ENCODE measurements at places on chromosomes 5 and 9.

DNA sequence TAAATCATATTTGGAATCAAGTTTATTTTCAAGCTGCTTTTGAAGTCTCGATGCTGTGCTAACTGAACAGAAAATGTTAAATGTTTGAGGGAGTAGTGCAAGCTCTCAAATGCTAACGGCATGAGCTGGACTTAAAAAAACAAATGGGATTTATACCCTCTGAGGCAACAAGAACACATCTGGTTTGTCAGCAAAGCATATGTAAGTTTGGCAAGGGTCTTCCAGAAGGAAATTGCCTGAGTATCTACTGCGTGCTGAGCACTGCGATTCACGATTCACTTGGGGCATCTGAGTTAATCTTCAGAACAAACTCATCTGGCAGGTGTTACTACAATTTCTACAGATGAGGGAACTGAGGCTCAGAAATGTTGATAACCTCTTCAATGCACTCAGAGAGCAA, 98.4 kb upstream of the C9orf72 start:
- no peaks in the 10 kb centered on the region for H3K36me3 ChIP-seq
- H3K27ac ChIP-seq = no peak overlapping the region
- no peak for DNase-seq
- H3K4me1 ChIP-seq = peaks cover 36% of the 10 kb centered on the region
- H3K4me3 ChIP-seq = no peak overlapping the region
- no peaks in the 10 kb centered on the region for H3K27me3 ChIP-seq

- no peak overlapping the region for H3K27ac ChIP-seq
- H3K27me3 ChIP-seq = no peaks in the 10 kb centered on the region
- no peak for DNase-seq
- H3K4me1 ChIP-seq = no peaks in the 10 kb centered on the region
Observed at GRCh38 chr5:44626846-44627245, 181.9 kb upstream of the MRPS30 start.

GRCh38 chr5:50751064-50751657, 84.7 kb downstream of the PARP8 start:
- no peaks in the 10 kb centered on the region for H3K36me3 ChIP-seq
- no peaks in the 10 kb centered on the region for H3K27me3 ChIP-seq
- H3K4me1 ChIP-seq = no peaks in the 10 kb centered on the region
- peak; percentile 74 for DNase-seq
- no peak overlapping the region for H3K4me3 ChIP-seq

GRCh38 chr9:127423476-127423933, 677 bp upstream of the ZNF79 start:
- H3K36me3 ChIP-seq = no peaks in the 10 kb centered on the region
- no peak for DNase-seq
- H3K4me3 ChIP-seq = peak overlapping the region; percentile 92
- H3K4me1 ChIP-seq = peaks cover 15% of the 10 kb centered on the region

- H3K27me3 ChIP-seq = no peaks in the 10 kb centered on the region
- H3K4me1 ChIP-seq = peaks cover 56% of the 10 kb centered on the region
- no peaks in the 10 kb centered on the region for H3K36me3 ChIP-seq
- peak; percentile 43 for DNase-seq
Observed at GRCh38 chr5:159034083-159034824, 65.5 kb downstream of the EBF1 start.

DNA sequence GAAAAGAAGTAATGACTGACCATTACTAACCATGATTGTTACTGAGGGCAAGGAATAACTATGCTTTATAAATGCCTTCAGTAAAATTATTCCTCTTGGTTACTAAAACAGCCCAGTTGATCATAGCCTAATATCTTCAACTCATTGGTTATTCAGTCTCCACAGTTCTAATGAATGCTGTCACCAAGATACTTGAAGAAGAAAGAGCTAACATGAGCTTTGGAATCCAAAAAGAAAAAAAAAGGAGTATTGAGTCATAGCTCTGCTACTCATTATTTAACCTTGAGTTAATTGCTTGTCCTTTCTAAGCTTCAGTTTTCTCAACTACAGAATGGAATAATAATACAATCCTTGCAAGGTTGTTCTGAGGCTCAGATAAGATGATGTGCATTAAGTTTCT, 187.7 kb downstream of the BRINP1 start:
- no peaks in the 10 kb centered on the region for H3K36me3 ChIP-seq
- H3K27me3 ChIP-seq = no peaks in the 10 kb centered on the region
- no peak for DNase-seq
- no peak overlapping the region for H3K4me3 ChIP-seq
- H3K27ac ChIP-seq = no peak overlapping the region
- peaks cover 29% of the 10 kb centered on the region for H3K4me1 ChIP-seq

GRCh38 chr5:177085985-177086653, 596 bp upstream of the FGFR4 start:
- H3K36me3 ChIP-seq = no peaks in the 10 kb centered on the region
- no peak overlapping the region for H3K4me3 ChIP-seq
- no peak overlapping the region for H3K27ac ChIP-seq
- peaks cover 8% of the 10 kb centered on the region for H3K27me3 ChIP-seq

- H3K36me3 ChIP-seq = no peaks in the 10 kb centered on the region
- H3K4me3 ChIP-seq = no peak overlapping the region
- peaks cover 12% of the 10 kb centered on the region for H3K27me3 ChIP-seq
- H3K27ac ChIP-seq = no peak overlapping the region
- no peak for DNase-seq
Observed at GRCh38 chr9:89670114-89670513, 65.3 kb downstream of the GADD45G start.

- no peak for DNase-seq
- no peak overlapping the region for H3K27ac ChIP-seq
- no peak overlapping the region for H3K4me3 ChIP-seq
- H3K36me3 ChIP-seq = no peaks in the 10 kb centered on the region
- H3K4me1 ChIP-seq = peaks cover 12% of the 10 kb centered on the region
- no peaks in the 10 kb centered on the region for H3K27me3 ChIP-seq
Observed at GRCh38 chr9:127958728-127959127, 21.1 kb upstream of the DPM2 start.

DNA sequence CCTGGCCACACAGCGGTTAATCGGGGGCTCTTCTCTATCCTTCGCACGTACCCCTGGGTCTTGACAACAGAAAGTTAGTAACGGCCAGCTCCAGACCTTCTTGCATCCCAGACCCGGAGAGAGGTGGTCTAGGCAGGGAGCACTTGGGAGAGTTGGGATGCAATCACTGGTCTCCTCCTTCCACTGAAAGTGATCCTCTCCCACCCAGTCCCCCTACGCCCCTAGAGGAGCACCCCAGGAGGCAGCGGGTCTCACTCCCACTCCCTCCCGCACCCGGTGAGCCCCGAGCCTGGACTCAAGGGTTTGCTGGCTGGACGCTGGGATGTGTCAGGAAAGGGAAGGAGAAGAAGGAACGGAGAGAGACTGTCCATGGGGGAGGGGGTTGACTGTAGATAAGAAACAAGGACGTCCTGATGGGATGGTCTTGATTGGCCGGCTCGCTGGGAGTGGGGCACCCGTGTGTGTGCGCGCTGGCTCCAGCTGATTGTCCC, 2.0 kb downstream of the RORB start:
- no peaks in the 10 kb centered on the region for H3K36me3 ChIP-seq
- H3K4me3 ChIP-seq = peak overlapping the region; percentile 71
- peak; percentile 21 for DNase-seq
- H3K4me1 ChIP-seq = peaks cover 6% of the 10 kb centered on the region
- H3K27ac ChIP-seq = no peak overlapping the region

DNA sequence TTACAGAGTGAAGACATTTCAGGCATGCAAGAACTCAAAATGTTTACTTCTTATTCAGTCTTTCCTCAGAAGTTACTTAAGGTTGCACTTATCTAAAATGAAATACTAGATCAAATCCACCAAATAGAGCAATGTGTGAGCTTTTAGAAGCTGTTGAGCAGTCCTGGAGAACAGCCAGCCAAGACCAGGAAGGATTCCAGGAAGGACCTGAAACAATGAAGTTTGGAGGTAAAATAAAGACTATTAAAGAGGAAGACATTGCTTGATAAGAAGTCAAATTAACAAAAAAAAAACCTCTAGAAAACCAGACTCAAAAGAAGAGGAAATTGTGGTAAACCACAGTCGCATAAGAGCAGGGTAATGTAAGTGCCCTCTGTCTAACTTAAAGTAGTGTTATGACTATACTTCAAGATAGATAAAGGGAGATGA, 156.2 kb upstream of the S1PR3 start:
- H3K4me1 ChIP-seq = no peaks in the 10 kb centered on the region
- no peaks in the 10 kb centered on the region for H3K27me3 ChIP-seq
- no peak for DNase-seq
- H3K27ac ChIP-seq = no peak overlapping the region
- no peak overlapping the region for H3K4me3 ChIP-seq

DNA sequence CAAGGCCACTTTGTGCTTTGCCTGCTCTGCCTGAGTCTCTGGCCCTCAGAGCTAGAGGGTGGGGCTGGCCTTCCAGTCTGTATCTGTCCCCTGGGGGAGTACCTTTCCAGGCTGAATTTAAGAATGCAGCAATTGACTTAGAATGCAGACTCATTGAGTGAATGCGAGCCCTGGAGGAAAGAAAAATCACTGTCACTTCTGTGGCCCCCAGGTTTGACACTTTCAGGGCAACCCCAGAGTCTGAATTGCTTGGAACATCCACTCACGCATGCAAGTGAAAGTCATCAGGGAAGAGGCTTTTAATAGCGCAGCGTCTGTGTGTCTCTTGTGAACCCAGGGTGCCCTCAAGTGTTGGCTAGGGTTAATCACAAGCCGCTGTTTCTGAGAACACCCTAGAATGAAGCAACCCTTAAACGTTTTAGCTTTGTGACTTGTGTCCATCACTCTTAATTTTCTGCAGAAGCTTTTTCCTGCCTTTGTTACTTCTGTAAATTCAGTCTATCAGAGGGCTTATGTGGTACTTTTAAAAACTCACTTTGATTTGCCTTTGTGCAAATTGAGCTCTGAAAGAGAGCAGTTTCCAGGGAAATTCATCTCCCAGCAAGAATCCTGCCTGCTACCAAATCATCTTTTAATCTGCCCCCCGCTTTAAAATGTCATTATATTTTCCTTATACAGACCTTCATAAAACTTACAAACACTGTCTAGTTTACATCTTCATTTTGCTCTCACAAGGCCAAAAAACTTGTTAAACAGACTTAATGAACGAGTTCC, 146.8 kb upstream of the IQGAP2 start:
- H3K27ac ChIP-seq = no peak overlapping the region
- H3K4me3 ChIP-seq = no peak overlapping the region
- no peaks in the 10 kb centered on the region for H3K4me1 ChIP-seq
- H3K27me3 ChIP-seq = no peaks in the 10 kb centered on the region

GRCh38 chr9:74963056-74963455, 10.3 kb upstream of the C9orf40 start:
- no peaks in the 10 kb centered on the region for H3K4me1 ChIP-seq
- no peaks in the 10 kb centered on the region for H3K27me3 ChIP-seq
- H3K27ac ChIP-seq = no peak overlapping the region
- peaks cover 3% of the 10 kb centered on the region for H3K36me3 ChIP-seq

DNA sequence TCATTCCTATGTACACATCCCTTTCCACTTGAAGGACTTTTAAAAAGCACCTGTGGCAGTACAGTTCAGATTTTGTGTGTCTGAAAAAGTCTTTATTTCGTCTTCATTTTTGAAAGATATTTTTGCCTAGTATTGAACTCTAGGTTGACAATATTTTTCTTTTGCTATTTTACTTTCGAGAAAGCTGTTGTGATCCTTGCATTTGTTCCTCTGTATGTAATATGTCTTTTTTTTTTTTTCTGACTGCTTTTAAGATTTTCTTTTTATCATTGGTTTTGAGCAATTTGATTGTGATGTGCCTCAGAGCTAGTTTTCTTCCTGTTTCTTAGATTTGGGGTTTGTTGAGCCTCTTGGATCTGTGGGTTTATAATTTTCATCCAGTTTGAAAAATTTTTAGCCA, 13.3 kb downstream of the LCP2 start:
- no peaks in the 10 kb centered on the region for H3K36me3 ChIP-seq
- DNase-seq = no peak
- H3K4me3 ChIP-seq = no peak overlapping the region
- no peaks in the 10 kb centered on the region for H3K27me3 ChIP-seq
- H3K4me1 ChIP-seq = peaks cover 16% of the 10 kb centered on the region

GRCh38 chr5:78771260-78772205, 123.0 kb upstream of the LHFPL2 start:
- H3K27ac ChIP-seq = peak overlapping the region; percentile 42
- peaks cover 7% of the 10 kb centered on the region for H3K4me1 ChIP-seq
- no peaks in the 10 kb centered on the region for H3K27me3 ChIP-seq
- H3K4me3 ChIP-seq = no peak overlapping the region
- DNase-seq = no peak

- DNase-seq = no peak
- no peaks in the 10 kb centered on the region for H3K27me3 ChIP-seq
- H3K36me3 ChIP-seq = no peaks in the 10 kb centered on the region
- H3K4me1 ChIP-seq = no peaks in the 10 kb centered on the region
- no peak overlapping the region for H3K4me3 ChIP-seq
- no peak overlapping the region for H3K27ac ChIP-seq
Observed at GRCh38 chr5:8123559-8123958, 254.6 kb downstream of the MTRR start.

DNA sequence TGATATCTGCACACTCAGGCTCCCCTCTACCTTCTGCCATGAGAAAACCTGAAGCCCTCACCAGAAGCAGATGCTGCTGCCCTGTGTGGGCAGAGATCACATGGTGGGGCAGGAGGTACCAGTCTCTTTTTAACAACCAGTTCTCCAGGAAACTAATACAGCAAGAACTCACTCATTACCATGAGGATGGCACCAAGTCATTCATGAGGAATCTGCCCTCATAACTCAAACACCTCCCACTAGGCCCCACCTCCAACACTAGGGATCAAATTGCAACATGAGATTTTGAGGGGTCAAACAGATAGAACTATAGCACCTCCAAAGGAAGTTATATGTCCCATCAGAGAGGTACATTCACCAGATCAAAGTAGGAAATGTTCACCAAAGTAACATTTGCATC, 136.3 kb upstream of the SHB start:
- no peak overlapping the region for H3K4me3 ChIP-seq
- DNase-seq = no peak
- no peaks in the 10 kb centered on the region for H3K36me3 ChIP-seq
- H3K27me3 ChIP-seq = peaks cover 7% of the 10 kb centered on the region

GRCh38 chr9:37174247-37174646, 53.9 kb downstream of the ZCCHC7 start:
- no peak for DNase-seq
- peaks cover 6% of the 10 kb centered on the region for H3K4me1 ChIP-seq
- H3K27ac ChIP-seq = no peak overlapping the region
- H3K36me3 ChIP-seq = no peaks in the 10 kb centered on the region
- no peaks in the 10 kb centered on the region for H3K27me3 ChIP-seq

GRCh38 chr5:97125125-97125683, 17.2 kb downstream of the LIX1 start:
- no peaks in the 10 kb centered on the region for H3K27me3 ChIP-seq
- peaks cover 25% of the 10 kb centered on the region for H3K4me1 ChIP-seq
- no peak overlapping the region for H3K27ac ChIP-seq
- peaks cover 23% of the 10 kb centered on the region for H3K36me3 ChIP-seq
